GM04504 (cell line): ENCODE measurements at places on chromosomes 12 and 14.

DNA sequence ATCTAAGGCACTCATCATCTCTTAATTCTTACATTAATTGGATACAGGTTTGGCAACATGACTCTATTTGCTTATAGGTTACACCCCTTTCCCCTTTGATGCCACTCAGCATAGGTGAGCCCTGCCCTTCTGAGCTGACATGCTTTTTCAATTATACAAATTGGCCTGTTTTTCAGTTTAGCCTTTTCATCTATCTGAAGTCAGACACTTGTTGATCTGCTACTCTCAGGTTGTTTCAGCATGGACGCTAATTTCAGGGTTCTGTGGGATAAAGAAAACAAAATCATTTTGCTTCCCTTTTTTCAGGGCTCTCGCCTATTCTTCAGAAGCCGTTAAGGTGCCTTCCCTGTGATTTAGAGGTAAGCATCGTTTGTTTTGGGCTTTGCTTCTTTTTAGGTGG is 55.3 kb downstream of the DACT1 start:
- no peak for DNase-seq

DNA sequence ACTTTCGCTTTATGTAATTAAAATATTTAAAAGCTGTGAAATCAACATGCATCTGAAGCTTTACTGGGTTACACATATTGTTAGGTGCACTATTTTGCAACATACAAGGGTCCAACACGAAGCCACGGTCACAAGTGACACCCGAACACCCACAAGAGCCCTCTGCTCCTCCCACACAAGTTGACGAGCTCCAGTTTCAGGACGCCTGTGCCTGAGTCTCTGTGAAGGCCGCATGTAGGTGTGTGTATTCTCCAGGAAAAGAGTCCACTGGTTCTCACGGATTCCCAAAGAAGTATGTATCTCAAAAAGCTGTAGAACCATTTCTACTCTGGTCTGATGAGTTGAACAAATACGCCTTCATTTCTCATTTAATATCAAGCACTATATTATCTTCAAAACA is 12.0 kb downstream of the SLC15A4 start:
- no peak for DNase-seq

GRCh38 chr12:130703733-130704375 is 12.2 kb downstream of the RIMBP2 start:
- no peak for DNase-seq

DNA sequence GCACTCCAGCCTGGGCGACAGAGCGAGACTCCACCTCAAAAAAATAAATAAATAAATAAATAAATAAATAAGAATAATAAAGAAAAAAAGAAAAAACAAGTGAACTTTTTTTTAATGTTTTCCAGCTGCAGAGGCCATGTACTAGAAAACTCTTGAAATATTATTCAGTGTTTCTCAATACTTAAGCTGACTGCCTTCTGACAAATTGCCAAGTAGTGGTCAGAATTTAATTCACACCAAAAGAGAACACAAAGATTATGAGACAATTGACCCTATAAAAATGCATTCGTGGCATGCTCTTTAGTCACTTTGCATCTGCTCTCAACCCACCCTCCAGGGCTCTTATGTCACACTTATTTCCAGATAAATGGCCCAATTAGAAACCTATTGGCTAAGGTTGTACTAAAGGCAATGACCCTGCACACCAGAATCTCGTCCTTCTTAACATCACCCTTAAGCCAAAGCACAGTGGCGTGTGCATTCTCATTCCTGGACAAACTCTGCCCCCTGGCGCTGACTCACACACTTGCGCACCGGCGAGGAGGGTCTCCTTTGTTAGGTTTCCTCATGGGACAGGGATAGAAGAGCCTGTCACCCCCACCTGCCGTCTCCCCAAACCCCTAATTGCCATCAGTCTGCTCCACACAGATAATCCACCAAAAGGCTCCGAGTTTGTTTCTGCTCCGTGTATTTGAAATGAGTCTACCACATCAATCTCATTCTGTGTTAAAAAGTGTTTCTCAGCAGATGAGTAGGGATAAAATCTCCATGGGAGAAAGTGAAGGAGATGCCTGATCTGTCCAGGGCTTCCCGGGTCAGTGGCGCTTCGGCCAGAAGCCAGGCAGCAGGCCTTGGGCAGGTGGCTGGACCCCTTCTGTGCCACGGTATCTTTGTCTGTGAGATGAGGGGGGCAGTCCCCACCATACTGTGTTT is 73.1 kb upstream of the CEP83 start:
- DNase-seq = peak; percentile 21

- no peak for DNase-seq
Observed at GRCh38 chr14:55900749-55901148, 217.5 kb upstream of the PELI2 start.

GRCh38 chr12:18967814-18968213 is 161.7 kb upstream of the PLEKHA5 start:
- no peak for DNase-seq

- DNase-seq = no peak
Observed at GRCh38 chr14:72024043-72024407, 91.8 kb downstream of the RGS6 start.

GRCh38 chr14:90168425-90169105 is 87.8 kb upstream of the PSMC1 start:
- DNase-seq = peak; percentile 15

DNA sequence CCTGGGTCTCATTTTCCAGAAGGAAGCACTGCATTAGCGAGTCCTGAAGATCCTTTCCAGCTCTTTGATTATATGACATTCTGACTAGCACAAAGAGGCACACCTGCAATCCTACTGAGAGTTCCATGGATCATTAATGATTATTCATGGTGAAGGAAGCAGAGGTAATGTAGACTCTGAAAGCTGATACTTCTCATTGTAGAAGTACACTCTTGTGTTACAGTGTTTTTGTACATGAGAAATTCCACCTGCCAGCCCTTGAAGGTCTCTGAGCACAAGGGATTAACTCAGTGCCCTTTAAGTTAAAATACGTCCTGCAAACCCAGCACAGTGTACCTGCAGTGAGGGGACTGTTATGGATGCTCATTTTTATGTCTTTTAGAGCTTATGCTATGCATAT is 558.8 kb upstream of the FBXO33 start:
- DNase-seq = no peak

DNA sequence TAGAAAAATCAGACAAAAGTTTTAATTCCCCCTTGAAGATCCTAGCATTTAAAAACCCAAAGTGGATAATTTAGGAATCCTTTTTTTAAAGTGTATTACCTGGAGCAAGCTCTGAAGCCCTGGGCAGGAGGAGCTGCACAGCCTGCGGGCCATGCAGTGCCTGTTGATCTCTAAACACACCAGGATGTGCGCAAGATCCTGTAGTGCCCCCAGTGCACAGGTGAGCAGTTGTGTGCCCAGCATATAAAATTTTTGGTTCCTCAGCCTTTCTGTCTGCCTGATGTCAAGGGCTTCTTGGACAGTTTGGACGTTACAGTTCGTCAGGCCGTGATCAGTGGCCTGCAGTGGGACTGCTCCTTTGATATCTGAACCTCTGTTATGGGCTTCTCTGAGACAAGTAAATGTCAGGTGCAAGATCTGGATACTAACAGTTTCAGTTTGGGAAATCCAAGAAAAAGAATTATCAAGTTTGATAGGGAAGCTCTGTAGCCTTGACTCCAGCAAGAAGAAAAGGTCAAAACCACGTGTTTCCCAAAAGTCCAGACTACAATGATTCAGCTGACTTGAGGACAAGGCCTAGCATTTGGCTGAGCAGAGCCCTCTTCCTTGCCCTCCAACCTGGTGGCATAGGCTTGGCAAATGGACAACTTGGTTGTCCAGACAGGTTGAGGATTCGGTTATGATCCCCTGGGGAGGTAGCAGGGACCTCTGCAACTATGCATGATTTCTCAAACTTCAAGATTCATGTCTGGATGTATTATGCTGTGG is 1.0 kb downstream of the ATXN7L3B start:
- no peak for DNase-seq

DNA sequence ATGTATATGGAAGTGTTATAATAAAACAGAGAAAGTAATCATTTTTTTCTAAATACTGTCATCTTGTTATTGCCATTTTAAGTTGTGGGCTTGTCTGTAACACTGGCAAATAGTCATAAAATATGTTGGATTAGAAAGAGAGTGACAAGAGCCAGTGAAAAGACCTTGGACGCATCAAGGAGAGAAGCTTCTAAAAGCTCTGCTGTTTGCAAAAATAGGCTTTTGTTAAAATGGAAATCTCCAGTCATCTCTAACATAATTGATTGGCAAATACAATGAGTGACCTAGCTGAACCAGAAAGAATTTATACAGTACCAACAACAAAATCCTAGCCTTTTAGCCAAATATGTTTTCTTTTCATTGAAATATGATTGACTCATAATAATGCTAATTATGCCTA is 245.8 kb upstream of the RMST start:
- no peak for DNase-seq

DNA sequence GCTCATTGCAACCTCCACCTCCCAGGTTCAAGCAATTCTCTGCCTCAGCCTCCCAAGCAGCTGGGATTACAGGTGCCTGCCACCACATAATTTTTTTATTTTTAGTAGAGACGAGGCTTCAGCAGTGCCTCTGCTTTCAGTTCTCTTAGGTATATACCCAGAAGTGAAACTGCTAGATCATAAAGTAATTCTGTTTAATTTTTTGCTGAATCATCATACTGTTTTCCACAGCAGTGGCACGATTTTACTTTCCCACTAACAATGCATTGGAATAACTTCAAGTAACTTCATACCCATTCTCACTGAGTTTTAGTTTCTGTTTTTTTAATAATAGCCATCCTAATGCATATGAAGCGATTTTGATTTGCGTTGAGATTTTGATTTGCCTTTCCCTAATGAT is 148.0 kb upstream of the G2E3 start:
- DNase-seq = no peak

DNA sequence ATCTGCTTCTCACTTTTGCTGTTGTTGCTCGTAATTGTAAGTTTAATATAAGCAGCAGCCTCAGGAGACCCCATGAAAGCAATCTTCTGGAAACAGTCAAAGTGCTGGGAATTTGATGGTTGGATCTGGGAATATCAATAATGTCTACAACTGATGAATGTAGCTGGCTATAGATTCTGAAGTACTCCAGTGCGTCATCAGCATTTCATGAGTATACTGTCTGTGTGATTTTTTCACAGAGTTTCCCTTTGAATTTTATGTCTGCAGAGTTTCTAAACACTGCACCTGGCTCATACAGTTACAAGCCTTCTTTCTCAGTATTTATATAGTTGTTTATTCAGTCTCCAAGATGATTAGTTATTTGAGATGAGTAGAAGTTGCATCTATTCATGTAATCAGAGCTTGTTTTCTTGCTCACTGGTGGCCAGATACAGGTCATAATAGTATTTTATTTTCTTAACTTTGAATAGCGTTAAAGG is 222.3 kb downstream of the RAD51B start:
- DNase-seq = no peak

GRCh38 chr12:121167232-121167820 is 34.6 kb downstream of the P2RX7 start:
- peak; percentile 19 for DNase-seq

- DNase-seq = no peak
Observed at GRCh38 chr12:117842630-117843029, 126.2 kb downstream of the KSR2 start.

- DNase-seq = no peak
Observed at GRCh38 chr12:56935157-56935556, 949 bp upstream of the SDR9C7 start.

- no peak for DNase-seq
Observed at GRCh38 chr12:38157933-38158401, 158.6 kb upstream of the ALG10B start.

GRCh38 chr12:68345763-68346162 is 13.6 kb upstream of the MDM1 start:
- DNase-seq = no peak
